EL (cell line): ENCODE measurements at places on chromosomes 11 and 22.

DNA sequence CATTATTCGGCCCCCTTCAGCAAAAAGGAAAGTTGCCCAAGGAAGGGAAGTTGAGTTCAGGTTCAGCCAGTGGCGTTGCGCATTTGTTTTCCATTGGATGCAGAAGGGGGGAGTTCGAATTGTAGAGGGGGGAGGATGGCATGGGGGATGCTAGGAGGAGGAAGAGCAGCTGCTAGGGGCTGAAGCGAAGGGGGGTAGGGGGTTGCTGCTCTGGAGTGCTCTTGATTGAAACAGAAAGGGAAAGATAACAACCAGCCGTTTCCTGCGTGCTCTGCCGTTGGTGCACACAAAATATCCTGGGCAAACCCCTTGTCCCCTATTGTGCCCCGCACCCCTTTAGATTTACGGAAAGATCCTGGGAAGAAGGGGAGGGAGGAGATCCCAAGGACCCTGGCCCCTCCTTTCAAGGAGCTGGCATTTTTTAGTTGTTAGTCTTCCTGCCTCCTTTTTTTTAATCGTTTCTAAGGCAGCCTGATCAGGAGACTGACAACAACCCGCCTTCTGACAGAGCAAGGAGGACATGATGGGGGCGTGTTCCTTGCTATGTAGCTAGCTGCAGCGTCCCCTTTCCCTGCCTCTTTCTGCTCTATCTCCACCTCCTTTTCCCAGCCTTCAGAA is 2.1 kb downstream of the KMT2A start:
- peak; percentile 80 for DNase-seq

DNA sequence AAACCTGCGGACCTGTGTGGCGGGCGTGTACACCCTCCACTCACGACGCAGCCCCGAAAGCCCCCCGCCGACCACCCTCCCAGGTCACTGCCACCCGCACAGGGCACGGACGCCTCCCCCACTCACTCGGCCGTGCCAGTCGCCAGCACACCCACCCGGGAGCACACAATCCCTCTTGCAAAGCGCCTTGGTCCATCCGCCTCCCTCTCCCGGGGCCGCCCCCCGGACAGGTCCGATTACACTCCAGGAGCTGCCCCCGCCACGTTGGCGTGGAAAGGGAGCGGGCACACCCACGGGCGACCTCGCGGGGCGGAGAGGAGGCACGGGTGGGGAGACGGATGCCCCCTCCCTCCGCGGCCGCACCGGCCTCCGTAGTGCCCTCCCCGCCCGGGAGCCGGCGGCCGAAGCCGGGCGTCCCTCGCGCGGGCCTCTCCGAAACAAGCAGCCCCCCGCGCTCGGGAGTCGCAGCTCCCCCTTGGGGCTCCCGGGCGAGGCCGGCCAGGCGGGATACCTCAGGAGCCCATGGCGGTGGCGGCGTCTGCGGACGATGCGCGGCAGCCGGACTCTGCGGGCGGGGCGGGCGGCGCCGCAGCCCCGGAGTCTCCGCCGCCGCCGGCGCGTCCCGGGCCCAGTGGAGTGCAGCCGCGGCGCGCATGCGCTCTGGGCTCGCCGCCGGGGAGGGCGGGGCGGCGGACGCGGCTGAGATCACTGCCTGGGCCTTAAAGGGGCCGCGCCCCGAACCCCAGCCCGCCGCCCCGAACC is at the start of gene TMEM184B:
Gene TMEM184B (minus strand): TSS at position 638 of the 762 bp plus-strand sequence. CDS start 25,049 bp downstream, outside the sequence.
- DNase-seq = peak; percentile 74

DNA sequence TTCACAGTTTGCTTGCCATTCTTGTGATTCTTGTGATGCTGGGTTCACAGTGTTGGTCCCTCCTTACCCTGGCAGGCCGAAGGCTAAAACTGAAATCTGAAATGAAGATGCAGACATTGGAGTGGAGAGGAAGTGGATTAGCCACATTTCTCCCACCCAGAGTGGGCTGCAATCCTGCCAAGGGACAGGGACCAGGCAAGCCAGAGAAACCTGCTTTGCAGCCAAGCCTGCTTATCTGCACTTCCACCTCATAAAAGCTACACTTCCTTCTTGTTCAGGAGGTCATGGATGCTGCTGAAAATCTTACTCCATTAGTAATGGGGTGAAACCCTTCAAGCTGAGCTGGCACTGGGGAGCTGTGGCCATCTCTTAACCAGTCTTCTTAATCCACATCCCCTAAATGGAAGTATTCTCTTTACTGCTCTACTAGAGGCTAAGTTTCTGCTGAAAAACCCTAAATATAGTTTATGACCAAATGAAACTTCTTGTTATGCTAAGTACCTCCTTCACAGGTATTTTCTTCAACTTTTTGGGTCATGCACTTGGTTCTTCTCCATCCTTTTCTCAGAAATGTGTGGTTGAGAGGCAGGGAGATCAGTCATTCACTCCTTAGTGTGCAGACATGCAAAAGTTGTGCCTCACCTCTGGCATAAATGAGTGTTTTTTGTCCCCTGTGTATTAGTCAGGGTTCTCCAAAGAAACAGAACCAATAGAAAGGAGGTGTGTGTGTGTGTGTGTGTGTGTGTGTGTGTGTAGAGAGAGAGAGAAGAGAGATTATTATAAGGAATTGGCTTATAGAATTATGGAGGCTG is 133.9 kb upstream of the BMAL1 start:
- DNase-seq = no peak

GRCh38 chr11:70077411-70078094 is 564 bp upstream of the ANO1 start:
- DNase-seq = no peak

DNA sequence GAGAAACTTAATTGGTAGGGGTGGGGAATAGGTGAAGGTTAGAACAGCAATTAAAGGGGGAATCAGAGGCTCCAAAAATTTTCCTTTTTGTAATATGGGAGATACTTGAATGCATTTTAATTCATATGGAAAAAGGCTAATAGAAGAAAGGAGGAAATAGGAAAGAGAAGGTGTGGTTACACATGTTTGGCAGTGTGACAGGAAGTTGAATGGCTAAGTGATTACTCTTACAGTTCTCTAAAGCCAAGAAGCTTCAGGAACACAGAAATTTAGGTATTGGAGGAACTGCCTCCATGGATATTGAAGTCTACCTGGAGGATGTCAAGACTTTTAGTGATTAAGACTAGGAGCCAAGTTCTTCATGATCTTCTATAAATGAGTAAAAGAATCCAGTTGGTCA is 6.3 kb downstream of the NXPE2 start:
- no peak for DNase-seq

DNA sequence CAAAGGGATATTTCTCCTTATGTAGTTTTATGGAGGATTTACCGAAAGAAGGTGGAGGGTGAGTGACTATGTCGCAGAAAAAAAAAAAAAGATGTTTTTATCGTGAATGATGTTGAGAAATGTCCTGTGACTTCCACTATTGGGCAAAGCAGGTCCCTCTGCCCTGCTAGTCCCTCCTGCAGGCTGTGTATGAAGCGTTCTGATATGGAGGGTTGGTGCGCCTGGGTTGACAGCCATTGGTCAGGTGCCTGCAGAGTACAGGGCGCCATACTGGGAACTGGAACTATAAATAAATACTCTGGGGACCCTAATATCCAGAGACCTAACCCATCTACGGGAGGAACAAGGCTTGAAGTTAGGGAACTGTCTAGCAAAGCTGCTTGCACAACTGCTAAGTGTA is 1.5 kb downstream of the IL17RA start:
- DNase-seq = no peak

GRCh38 chr11:59923813-59924212 is 14.4 kb upstream of the OOSP1 start:
- no peak for DNase-seq

DNA sequence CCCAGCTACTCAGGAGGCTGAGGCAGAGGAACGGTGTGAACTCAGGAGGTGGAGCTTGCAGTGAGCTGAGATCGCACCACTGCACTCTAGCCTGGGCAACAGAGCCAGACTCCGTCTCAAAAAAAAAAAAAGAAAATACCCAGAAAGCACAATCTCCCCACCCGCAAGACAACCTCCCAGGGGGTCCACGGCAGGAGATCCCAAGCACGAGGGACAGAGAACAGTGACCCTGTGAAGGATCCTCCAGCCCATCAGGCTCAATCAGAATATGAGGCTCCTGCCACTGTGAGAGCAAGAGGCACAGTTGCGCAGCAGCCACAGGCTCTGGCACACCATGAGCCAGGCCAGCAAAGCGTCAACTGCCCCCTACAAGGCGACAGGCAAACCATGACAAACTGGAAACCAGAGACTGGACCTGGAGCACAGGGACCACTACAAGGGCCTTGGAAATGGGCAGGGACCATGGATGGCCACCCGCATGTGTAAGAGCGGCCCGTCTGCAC is 164.8 kb upstream of the GRK3 start:
- DNase-seq = no peak

DNA sequence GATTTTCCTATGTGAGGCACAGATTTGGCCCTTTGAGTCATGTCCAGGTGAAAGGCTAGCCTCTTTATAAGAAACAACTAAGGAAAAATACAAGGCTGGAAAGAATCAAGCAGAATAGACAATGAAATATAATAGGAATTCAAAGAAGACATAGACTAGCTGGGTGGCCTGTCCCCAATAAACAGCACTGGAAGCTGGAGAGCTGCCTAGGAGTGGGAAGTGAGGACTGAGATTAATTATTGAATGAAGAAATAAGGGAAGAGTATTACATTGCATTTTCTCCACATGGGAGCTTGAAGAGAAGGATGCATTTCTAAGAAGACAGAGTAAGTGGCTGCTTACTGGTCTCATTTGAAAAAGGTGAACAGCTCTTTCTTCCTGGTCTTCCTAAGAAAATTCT is 100.0 kb downstream of the CCDC34 start:
- no peak for DNase-seq

GRCh38 chr11:14411818-14412217 is 52.8 kb upstream of the RRAS2 start:
- DNase-seq = peak; percentile 98

GRCh38 chr11:61106296-61106695 is 4.0 kb downstream of the CD5 start:
- no peak for DNase-seq

- DNase-seq = no peak
These were observed 141.0 kb downstream of the ARHGAP42 start for GRCh38 chr11:100827934-100828661.

- no peak for DNase-seq
These were observed 163.8 kb downstream of the CWF19L2 start for GRCh38 chr11:107293677-107294344.

GRCh38 chr22:49013707-49014106 is 814.0 kb downstream of the BRD1 start:
- no peak for DNase-seq

- no peak for DNase-seq
These were observed 83.6 kb upstream of the PPARA start for GRCh38 chr22:46066691-46067090.

GRCh38 chr11:42239188-42239587 is 779.7 kb upstream of the LRRC4C start:
- peak; percentile 16 for DNase-seq

DNA sequence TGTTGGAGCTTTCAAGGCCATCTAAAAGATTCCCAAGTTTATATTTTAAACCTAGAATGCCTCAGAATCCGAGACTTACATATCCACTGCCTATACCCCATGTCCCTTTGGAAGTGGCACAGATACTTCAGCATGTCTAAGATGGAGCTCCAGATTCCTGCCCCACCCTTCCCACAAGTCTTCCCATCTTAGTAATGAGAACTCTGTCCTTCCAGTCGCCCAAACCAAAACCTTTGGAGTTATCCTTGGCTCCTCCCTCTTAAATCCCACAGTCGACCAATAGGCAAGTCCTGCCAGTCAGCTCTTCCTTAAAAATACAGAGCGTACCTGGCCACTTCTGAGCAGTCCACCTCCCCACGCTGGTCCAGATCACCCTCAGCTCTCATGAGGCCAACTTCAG is 4.3 kb downstream of the POLD4 start:
- DNase-seq = no peak

DNA sequence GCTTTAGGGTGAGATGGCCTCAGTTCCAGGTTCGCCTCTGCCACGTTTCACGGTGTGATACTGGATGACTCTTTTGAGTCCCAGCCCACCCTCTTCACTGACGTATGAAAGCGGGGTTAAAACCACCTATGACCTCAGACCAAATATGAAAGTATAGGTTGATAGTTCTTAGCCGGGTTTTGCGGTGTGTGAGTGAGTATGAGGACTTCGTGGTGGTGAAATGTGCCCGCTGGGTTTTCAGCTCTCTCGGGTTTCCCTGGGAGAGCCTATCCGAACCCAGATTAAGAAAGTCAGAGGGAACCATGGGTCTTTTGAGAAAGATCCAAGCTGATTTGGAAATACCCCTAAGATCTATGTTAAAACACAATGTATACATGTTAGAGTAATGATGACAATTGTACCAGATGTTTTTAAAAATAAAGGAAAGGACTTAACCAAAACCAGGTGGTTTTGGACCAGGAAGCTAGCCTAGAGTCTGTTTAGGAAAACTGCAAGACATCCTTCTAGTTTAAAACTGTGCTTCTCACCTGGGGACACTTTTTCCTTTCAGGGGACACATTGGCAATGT is 25.8 kb upstream of the ST3GAL4 start:
- DNase-seq = no peak

GRCh38 chr22:50705219-50705691 is 32.6 kb downstream of the SHANK3 start:
- DNase-seq = no peak

- no peak for DNase-seq
These were observed 868.5 kb downstream of the TBC1D22A start for GRCh38 chr22:47630741-47631534.

DNA sequence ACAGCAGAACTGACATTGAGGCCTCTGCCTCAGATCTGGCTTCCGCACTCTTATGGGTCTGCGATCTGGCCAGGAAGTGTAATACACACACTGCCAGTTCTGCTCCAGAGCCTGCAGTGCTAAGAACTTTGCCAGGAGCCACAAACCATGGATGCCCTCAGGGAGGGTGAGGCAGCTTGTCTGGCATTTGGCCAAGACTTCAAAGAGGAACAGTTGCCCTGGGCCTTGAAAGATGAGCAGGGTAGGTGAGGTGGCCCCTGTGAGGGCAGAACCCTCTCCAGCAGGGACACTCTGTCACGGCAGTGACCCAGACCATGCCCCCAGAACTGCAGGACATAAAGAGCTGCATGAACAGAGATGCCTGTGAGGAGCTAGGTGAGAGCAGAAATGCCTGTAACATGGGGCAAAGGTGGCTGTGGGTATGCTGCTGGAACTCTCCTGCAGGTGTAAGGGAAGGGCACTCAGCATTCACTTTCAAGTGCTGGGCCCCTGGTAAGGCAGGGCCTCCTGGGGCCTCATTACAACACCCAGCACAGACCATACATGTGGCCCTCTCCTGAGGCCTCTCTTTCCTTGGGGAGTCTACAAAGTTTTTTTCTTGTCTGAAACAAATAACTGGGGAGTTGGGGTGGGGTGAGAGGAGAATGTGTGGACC is 47.3 kb downstream of the NEU3 start:
- peak; percentile 64 for DNase-seq

DNA sequence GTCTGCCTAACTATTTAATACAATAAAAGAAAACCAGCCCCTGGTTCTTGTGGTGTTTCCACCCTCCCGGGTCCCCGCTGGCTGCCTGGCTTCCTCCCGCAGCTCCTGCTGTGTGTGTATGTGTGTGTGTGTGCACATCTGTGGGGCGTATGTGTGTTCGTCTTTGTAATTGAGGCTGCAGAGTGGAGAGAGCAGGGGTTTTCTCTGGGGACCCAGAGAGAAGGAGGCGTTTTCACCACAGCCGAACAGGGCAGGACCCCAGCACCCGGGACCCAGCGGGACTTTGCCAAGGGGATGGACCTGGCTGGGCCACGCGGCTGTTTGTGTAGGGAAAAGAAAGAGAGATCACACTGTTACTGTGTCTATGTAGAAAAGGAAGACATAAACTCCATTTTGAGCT is 42.7 kb downstream of the IGLL1 start:
- DNase-seq = no peak
